ENCODE measurements at places on chromosomes 2 and 18.

DNA sequence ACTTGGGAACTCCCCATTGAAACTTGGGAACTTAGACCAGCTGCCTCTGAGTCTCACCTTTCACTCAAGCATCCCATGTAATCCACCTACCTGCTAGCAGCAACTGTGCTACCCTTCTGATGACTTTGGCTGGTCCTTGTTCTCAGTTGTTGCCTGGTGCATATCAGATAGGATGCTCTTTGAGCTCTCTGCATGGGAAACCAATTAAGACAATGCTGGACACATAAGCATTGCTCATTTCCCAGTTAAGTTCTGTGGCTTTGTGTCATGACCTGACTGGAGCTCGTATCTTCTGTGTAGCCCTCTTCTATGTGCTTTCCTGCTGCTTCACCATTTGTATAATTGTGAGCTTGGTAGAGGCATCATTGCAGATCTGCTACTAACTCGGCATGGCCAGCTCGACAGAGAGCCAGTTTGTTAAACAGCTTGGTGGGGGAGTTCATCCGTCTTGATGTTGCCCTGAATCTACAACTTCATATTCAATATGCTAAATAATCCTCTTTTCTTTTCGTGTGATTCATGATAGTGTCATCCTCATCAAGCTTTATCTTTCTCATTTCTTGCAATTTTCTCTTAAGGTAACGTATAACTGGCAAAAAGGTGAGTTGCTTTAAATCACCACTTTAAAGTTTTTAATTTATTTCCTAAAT is 447.5 kb upstream of the SLC14A2 start:
- no peak for DNase-seq

GRCh38 chr2:15923597-15923996 is 16.8 kb upstream of the MYCN start:
- DNase-seq, result no peak

- no peak for DNase-seq
Measured at GRCh38 chr2:54586062-54586461, 129.9 kb downstream of the SPTBN1 start.

GRCh38 chr2:7915302-7916091 is 766.4 kb upstream of the ID2 start:
- DNase-seq, result no peak

DNA sequence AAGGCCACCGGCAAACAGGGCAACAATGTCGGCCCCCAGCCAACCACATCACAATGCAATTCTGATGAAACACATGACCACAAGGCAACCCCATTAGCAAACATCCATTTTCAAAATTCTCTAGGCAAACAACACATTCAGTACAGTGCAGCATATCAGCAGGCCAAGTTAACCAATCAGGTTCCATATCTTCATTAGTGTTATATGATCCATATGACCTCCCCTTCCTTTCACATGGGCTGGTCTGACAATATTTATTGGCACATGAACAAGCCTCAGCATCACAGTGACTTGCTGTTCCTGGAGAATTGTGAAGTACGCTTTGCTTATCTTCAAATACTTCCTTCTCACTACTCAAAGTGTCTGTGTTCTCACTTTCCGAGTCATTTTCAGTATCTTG is 19.8 kb downstream of the RNF103 start:
- no peak for DNase-seq

DNA sequence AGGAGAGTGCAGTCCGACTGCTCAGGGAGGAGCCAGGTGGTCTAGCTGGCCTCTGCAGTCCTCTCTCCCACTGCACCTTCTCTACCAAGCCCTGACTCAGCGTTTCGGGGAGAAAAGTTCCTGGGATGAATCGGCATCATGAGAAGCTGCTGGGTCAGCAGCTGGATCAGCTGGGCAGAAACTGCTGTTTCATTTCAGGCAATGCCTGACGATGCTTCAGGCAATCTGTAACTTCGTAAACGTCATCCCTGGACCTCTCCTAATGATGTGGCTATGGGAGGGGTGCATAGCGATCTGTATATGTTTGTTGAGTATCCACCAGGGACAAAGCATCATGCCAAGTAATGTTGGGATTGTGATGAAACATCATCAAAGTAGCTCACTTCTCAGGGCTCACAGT is 20.7 kb downstream of the LIPG start:
- DNase-seq, result no peak

DNA sequence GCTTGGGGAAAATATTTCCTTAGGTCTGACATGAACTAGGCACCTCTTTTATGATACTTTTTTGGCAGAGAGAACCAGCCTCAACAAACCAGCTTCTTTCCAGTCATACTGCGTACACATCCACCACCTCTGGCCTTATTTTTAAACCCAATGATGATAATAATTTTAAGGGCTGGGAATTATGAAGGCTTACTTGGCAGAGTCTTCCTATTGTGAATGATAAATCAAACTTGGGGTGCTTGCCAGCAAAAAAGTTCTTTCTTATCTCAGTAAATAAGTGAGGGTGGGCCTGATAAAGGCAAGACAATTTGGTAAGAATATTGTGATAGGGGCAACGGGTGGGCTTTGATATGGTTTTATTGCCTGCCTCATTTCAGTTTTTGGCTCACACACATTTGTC is 1230.2 kb upstream of the ZEB2 start:
- DNase-seq, result no peak

- no peak for DNase-seq
Measured at GRCh38 chr2:47079515-47080412, 75.3 kb downstream of the STPG4 start.

GRCh38 chr18:27428716-27429475 is 243.8 kb upstream of the CHST9 start:
- DNase-seq, result no peak

- no peak for DNase-seq
Measured at GRCh38 chr2:236949089-236949905, 136.4 kb upstream of the COPS8 start.

GRCh38 chr2:170155723-170156253 is 22.2 kb upstream of the MYO3B start:
- DNase-seq, result no peak

DNA sequence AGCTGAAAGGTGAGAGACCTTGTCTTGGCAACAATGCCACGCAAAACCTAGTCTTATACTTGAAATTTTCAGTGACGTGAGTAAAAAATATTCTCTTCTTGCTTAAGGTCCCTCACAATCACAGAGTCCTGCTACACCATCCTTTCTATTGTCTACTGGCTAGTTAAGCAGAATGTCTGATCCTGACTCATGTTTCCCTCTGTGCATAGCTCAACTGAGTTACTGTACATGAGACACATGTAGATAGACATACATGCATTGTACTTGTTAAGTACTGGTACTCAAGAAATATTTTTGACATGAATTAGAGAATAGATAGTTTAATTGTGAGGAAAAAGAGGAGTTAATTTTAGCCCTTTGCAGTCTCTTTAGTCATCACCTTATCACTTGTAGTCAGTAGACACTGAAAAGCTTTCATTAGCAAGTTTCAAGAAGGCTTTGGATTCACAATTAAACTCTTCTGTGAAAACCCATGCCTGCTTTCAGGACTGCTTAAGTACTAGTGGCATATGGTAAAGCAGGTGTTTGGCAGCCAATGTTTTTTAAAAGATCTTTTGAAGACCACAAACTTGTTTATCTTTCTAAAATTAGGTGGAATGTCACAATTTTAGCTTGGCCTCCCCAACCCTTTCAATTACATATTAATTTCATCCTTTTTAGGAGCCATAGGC is 158.7 kb upstream of the CCDC150 start:
- DNase-seq, result no peak

DNA sequence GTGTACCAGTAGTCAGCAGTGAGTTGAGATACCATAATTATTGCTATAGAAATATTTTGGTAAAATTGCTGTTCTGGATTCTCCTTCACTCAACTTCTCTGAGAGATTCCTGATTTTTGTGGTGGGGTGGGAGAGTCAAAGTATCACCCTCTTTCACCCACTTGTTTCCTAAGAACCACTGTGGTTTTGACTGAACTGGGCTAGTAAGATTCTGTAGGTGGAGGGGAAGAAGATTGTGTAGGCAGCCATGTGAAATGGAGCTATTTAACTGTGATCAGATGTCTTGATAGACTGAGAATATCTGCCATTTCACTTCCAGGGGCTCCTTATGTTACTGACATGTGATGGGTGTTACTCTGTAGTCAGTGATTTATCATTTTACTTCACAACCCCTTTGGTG is 45.3 kb downstream of the BIRC6 start:
- DNase-seq, result no peak

DNA sequence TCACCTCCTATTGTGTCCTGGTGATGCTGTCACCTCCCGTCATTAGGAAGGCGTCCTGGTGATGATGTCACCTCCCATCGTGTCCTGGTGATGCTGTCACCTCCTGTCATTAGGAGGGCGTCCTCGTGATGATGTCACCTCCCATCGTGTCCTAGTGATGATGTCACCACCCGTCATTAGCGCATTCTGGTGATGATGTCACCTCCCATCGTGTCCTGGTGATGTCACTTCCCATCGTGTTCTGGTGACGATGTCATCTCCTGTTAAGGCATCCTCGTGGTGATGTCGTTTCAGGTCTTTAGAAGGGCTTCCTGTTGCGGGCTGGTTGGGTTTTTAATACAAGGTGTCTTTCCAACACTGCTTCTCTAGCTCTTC is 40.7 kb downstream of the CTDP1 start:
- DNase-seq, result no peak

GRCh38 chr2:62054029-62054791 is 141.7 kb upstream of the B3GNT2 start:
- DNase-seq, result no peak

- DNase-seq, result no peak
Measured at GRCh38 chr2:215454519-215455246, 18.8 kb upstream of the FN1 start.

DNA sequence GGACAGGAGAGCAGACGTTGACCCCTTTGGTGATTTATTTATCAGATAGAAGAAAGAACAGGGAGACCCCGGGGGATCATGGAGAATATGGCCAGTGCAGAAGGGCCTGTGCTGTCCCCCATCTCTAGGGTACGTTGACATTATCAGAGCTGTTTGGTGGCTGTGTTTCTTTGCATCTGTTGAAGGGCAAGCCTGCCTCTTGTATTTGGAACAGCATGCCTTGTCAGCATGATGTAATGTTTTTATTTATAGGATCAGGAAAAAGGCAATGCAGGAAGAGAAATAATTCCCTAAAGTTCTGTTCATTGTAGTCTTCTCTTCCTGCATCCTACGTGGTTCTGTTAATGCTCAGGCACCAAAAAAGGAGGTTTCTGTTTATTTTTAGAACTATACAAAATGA is 49.8 kb upstream of the CABYR start:
- DNase-seq, result no peak

DNA sequence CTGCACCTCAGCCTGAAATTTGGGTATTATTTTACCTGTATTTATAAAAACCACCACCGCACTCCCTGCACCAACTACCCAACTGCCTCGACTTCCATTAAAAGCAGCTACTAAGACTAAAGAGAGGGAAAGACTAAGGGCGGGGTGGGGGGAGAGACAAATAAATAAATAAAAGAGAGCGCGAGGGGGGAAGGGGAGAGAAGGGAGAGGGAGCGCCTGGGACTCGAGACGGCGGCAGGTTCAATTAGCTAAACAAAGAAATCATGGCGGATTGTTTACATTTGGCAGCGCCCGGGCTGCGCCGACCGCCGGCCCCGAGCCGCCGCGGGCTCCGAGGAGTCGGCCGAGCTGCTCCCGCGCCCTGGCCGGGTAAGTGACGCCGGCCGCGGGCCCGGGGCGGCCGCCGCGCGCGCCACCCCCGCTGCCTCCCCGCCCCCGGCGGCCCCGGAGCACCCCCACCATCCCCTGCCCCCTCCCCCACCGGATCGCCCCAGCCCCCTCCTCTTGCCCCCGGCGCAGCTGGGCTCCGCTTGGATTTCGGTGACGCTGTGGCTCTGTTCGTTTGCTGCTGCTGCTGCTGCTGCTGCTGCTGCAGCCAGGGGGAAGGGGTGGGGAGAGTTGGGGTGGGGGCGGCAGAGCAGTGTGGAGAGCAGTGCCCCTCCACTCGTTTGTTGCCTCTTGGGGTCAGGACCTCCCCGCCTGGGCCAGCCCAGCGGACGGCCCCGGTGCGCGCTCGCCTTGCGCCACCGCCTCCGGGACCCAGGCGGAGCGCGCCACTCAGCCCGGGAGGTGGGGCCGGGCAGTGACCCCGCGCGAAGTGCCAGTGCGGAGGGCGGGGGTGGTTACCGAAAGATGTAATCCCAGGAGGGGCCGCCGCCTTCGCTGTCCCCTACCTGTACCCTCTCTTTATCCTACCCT is 187.2 kb upstream of the FANCL start:
- DNase-seq, result no peak

DNA sequence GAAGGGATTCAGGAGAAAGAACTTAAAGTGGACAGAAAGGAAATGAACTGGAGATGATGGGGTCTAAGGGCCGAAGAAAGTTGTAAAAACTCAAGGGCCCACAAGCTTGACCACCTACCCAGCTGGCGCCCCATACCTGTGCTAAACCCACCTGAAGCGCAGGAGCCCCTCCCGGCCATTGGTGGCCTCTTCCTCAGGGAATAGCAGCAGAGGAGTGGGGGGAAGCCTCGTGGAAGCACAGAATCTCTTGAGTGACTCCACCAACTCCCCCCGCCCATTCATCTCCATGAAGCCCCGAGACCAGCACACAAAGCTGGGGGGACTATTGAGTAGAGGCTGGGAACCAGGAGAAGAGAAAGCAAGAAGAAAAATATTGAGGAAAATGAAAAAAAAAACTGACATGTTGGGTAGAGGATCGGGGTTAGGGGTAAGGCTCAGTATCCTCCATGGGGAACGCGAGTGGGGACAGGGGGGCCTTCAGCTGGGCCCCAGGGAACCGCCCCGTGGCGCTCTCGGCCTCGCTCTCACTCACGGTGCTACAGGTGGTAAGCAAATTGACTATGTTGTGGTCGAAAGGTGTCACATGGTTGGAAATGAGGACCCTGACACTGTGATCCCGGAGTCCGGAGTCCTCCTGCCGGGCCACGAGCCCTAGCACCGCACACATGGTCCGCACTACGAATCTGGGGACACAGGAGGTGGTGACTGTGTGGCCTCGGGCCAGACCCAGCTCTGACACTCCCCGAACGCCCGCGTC is 728 bp downstream of the AUP1 start:
- no peak for DNase-seq

GRCh38 chr2:166957686-166958085 is 69.4 kb downstream of the XIRP2 start:
- no peak for DNase-seq

DNA sequence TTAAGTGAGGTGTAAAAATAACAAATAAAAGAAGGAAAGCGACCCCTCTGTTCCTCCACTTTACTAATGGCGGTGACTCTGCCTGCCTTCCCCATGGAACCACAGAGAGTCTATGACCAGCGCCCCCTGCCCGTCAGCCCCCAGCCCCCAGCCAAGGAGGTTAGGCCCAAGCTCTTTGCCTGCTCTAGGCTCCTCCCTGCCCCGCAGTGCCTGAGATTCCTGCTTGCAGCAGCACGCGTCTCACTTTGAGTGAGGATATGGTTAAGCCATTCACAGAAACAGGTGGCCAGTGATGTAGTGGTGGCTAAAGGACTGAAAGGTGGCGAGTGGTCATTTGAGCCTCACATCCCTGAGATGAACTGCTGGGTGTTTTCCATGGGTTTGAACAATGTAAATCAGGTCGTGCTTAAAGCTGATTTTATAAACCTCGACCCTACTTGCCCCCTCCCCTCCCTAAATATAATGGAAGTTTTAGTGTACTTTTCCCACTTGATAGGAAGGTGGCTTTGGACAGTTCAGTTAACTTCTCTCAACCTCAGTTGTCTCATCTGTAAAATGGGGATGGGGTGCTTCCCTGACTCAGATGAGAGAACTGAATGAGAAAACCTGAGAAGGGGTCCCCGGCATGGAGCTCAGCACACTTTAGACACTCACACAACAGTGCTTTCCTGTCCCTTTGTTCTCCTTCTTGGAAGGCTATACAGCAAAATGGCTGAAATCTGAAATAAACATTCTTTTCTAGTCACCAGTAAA is 46.5 kb downstream of the IL1RL2 start:
- DNase-seq, result no peak

GRCh38 chr18:58567453-58568196 is 61.3 kb downstream of the ALPK2 start:
- DNase-seq, result no peak
